ENCODE measurements at places on chromosomes 16 and 17. TPM values are rescaled to one million over a fixed set of nuclear protein-coding genes. Genes with fewer than 3 reads are reported as not detected.

DNA sequence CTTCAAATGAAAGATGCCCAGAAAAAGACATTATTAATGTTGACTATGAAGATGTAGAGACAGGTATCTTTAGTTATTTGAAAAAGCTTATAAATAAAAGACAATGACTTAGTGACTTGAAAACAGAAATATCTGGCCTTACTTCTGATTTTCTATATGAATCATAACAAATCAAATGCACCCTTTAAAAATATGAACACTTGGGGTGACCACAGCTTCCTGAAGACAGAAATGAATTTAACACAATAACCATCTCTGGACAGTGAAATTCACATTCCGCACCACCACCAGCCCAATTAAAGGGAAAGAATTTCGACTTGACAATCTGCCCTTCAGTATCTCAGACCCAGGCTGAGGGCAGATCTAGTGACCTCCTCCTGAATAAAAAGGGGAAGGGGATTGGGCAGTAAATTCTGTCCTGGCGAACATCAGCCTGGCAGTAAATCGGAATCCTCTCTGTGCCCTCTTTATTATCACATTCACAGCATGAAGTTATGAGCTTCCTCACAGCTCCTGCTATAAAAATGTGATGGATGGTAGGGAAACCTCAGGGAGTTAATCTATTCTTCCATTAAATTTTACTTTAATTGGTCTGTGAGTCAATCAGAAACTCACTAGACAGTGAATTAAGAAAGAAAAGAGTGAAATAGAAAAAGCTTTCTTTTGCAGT is 131.5 kb downstream of the SNX11 start:
- no peak for DNase-seq

GRCh38 chr17:63445954-63446752 is at the start of gene CYB561:
Gene CYB561, minus strand, starts transcription at chr17:63446306. Its CDS starts 8,759 bp downstream, at chr17:63437547.
- DNase-seq = peak; percentile 51

DNA sequence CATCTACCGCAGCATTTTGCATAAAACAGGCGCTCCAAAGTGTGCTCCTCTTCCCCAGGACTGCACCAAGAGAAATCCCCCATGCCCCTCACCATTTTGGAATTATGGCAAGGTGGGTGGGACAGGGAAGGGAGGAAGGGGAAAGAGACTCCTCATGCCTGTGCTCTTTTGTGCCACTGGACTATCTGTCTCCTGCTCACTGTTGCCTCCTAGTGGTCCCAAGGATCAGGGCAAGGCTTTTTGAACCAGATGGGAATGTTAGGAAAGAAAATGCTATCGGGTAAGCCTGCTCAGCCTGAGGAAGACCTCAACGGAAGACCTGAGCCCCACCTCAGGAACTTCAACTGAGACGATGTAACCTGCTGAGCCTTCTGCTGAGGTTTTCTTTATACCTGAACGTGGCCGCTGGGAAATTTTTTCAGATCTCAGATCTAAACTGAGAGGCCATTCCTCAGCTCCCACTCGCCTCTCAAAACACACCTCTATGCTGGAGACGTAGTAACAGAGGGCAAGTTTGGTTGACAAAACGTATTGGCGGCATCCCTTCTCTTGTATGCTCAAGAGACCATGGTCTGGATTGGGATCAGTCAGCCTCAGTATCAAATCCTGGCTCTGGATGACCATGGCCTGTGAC is 58.3 kb downstream of the SPACA3 start:
- peak; percentile 57 for DNase-seq

- DNase-seq = no peak
Observed at GRCh38 chr17:68184141-68184571, 63.7 kb upstream of the AMZ2 start.

- DNase-seq = no peak
Observed at GRCh38 chr16:52364500-52364899, 182.4 kb downstream of the TOX3 start.

GRCh38 chr17:4945176-4945943 is 3.0 kb downstream of the PFN1 start:
- peak; percentile 90 for DNase-seq

DNA sequence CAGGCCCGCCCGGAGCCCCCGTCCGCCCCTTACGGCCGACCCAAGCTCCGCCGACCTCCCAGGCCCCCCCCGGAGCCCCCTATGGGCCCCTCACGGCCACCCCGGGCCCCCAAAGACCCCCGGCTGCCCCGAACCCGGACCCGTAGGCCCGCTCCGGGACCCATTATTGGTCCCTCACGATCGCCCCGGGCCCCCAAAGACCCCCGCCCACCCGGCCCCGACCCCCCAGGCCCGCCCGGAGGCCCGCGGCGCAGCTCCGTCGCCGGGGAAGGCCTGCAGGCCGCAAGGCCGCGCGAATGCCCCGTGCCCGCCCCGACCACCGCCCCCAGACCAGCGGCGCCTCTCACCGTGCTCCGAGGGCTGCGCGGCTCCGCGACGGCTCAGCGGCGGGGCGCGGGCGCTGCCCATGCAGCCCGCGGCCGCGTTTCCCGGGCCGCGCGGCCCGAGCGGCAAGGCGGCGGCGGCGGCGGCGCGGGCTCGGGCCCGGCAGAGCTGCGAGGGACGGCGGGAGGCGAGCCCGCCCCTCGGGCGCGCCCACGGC is 393 bp downstream of the ANKRD11 start:
- DNase-seq = no peak

DNA sequence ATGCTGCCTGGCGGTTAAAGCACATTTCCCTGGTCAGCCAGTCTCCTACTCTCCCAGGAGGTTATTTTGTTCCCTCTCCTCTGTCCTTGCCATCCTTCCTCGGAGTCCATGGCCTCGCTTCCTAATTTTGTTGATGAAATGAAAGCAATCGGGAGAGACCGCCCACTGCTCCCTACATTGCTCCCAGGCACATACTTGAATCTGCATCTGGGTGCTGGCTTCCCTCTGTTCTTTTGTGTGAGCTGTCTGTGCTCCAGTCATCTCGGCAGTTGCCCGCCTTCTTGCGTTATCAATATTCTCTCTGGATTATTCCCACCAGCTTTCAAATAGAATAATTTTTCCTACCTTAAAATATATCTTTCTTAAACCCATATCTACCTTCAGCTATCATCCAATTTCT is 11.1 kb downstream of the KRT23 start:
- no peak for DNase-seq

- no peak for DNase-seq
Observed at GRCh38 chr16:65294165-65294564, 172.3 kb upstream of the CDH11 start.

GRCh38 chr17:41520821-41521521 is 2.3 kb upstream of the KRT15 start:
- DNase-seq = peak; percentile 36

Gene PABPN1L
- total RNA-seq = not detected

Gene TMEM114
- total RNA-seq = not detected

Gene TMED6
- not detected for total RNA-seq

Gene LDHD
- total RNA-seq = 4.5 TPM

Gene ALOX15
- not detected for total RNA-seq

Gene MRPS7
- total RNA-seq = 44.7 TPM
